Stimulated activated CD4-positive, alpha-beta T cell treated with anti-CD3 and anti-CD28 coated beads, Interleukin-1b, Interleukin-23, amount 100 ng/mL, for 24 hours (primary cell): ENCODE measurements at places on chromosomes 13 and 19.

DNA sequence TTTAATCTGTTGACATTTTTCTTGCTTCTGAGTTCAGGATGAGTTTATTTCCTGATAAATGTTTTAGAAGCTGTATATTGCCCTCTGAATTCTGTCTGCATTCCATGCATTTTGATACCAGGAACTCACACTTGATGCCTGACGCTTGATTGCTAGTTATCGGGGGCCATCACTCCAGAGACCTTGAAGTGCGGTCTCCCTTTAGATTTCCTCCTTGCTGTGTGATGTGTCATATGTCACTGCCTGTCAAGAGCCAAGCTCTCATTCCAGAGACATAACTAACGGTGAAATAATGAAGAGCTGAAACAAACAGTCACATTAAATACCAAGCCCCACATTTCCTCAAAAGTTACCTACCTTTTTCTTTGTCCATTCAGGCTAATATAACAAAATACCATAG, 155.5 kb downstream of the TNFSF13B start:
- no peak for DNase-seq

DNA sequence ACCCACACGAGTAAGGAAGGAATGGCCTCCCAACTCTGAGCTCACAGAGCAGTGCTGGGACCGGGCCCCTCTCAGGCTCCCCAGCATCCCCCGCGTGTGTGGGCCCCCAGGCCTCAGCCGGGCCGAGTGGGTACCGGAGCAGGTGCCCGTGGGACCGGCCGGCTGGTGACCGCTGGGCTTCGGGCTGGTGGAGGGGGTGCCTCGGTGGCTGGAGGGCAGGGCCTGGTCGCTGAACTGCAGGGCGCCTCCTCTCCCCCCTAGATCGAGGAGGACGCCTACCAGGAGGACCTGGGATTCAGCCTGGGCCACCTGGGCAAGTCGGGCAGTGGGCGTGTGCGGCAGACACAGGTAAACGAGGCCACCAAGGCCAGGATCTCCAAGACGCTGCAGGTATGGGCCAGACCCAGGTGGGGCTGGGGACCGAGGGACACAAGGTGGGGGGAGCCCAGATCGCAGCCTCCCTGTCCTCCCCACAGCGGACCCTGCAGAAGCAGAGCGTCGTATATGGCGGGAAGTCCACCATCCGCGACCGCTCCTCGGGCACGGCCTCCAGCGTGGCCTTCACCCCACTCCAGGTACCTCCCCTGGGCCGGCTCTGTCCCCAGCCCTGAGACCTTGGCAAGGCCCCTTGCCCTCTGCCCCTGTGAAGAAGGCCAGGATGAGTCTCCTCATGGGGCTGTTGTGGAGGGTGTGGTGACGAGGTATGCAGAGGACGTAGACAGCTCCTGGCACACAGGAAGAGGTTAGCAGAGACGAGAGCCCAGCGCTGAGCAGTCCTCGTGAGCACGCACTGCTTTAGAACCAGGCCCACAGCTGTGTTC, 8.6 kb upstream of the CNOT3 start:
- no peak for DNase-seq

DNA sequence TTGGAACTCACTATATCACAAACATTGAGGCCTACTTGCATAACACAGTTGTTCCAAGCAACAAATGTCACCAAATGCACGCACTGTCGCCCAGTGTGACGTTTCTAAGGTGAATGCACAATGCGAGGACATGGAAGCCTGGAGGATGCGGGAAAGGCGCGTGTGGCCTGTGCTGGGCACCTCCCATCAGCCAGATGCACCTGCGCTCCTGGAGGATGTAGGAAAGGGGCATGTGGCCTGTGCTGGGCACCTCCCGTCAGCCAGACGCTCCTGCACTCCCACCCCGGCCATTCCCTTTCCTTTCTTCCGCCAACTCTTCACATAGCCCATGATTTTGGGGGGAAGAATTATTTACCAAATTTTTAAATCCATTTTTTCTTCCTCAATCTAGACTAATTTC, 202.4 kb upstream of the SOX1 start:
- DNase-seq: no peak

GRCh38 chr19:38268539-38268938, 4.2 kb downstream of the SPINT2 start:
- no peak for DNase-seq

DNA sequence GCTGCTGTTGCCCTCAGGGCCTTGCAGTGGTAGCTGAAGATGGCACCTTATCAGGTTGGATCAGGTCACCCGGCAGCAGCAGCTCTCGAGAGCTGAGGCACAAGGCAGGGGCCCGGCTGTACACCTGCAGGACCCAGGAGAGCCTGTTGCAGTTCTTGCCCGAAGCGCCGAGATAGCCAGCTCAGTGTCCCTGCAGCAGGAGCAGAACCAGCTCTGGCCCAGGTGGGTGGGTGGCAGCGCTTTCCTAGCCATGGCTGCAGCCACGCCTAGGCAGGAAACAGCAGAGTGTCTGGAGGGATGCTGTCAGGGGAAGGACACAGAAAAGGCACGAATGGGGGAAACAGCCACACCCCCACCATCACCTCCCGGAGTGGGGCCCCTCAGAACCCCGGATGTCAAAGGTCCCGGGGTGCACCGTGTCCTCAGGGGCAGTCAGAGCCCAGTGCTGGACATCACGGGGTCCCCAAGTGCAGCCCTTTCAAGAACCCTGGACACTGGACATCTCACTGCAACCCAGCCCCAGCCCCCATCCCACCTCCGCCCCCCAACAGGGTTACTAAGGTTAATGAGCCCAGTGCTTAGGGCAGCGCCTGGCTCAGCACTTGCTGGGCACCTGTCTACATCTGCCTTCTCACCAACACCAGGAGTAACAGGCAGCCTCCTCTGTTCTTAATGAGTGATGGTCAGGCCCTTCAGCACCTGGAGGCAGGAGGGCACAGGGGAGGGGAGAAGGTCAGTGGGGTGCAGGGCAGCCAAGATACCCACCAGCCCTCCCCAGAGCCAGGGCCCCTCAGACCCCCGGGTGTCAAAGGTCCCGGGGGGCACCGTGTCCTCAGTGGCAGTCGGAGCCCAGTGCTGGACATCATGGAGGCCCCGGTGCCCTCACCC, 8.7 kb downstream of the ACP4 start:
- DNase-seq: no peak

- no peak for DNase-seq
Observed at GRCh38 chr13:23692816-23693215, 122.6 kb downstream of the TNFRSF19 start.

GRCh38 chr13:60654415-60654814, 257.4 kb downstream of the TDRD3 start:
- DNase-seq: no peak

DNA sequence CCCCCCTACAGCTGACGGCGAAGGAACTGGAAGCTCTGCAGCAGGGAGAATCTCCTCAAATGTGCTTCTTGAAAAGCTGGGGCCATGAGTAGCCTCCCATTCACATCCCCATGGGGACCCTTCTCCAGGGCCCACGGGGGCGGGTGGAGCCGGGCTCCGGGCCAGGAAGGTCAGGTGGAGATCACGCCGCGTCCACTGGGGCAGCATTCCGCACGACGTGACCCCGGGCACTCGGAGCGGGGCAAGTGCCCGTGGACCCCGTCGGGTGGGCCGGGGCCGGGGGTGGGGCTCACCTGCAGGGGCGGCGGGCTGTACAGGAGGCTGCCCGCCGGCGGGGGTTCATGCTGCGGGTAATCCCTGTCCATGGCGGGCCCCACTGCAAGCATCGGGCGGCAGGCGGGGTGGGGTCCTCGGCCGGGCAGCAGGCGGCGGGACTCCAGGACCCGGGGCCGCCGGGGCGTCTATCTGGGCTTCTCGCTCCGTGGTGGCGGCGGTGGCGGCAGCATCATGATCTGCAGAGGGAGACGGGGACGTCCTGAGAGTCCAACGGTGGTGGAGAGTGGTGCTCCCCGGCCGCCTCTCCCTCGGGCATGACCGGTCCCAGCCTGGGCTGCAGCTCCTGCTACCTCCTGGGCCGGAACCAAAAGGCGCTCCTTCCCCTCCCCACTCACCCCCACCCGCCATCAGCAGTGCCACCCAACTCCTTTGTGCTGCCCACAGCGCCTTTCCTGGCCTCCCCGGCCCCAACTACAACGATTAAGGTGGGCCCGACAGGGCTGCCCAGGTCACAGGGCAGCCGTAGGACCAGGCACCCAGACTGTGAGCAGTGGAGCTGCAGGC, 20.0 kb downstream of the SBNO2 start:
- DNase-seq: no peak

- no peak for DNase-seq
Observed at GRCh38 chr19:7787602-7788177, 24.6 kb downstream of the CLEC4M start.

DNA sequence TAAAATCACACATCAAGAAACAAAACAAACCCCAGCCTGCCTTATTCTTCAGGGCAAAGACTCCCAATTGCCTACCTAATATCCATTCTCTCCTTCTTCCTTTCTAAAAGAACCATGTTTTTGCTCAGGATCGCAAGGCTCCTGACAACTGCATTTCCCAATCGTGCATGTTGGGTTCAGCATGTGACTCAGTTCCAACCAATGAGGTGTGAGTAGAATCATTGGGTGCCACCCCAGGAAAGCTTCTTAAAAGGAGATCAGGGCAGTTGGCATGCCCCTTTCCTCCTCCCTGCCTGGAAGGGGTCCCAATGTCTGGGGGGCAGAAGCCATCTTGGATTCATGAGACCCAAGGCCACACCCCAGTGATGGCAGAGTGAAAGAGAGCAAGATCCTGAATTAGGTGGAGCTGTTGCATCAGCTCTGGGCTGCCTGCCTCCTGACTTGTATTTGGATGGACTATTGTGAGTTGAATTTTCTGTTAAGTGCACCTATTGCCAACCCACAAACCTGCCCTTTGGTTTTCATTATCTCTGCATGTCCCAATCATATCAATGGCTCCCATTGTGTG, 26.0 kb upstream of the UBAC2 start:
- DNase-seq: no peak

- no peak for DNase-seq
Observed at GRCh38 chr13:28753208-28753892, 34.6 kb upstream of the SLC46A3 start.

GRCh38 chr19:7788178-7788932, 25.3 kb downstream of the CLEC4M start:
- no peak for DNase-seq

GRCh38 chr13:70098669-70099068, 9.0 kb upstream of the ATXN8OS start:
- no peak for DNase-seq

DNA sequence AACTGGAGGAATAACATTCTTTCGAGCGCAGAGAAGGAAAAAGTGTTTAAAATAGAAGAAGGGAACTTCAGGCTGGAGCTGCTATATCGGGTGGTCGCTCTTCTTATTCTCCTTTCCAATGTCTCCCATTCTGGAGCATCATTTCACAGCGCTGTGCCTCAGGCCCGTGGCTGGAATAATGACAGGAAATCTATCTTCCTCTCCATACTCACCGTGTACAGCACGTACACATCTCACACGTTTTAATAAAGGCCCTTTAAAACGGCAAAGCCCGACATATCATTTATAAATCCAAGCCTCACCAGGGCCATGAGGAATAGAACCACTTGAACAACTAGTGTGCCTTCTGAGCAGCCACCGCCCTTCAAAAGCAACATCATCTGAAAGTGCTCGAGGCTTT, 264.4 kb downstream of the TEX29 start:
- DNase-seq: no peak

DNA sequence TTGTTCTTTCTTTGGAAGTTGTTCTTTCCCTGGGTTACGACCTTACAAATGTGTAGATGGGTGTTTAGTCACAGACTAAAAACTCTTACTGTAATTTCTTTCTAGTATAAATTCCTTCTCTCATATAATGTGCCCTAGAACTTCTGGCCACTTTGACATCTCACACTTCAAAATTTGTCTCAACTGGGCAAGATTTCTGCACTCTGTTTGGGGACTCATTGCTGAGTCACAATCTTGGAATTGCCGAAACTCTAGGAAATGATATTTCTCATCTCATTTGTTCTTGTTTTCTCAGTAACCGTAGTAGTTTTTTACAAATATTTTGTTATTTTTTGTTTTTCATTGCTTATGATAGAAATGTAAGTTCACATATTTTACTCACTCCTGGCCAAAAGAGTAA, 2523.2 kb upstream of the PCDH20 start:
- DNase-seq: no peak

GRCh38 chr19:47104680-47105079, 8.9 kb downstream of the ZC3H4 start:
- no peak for DNase-seq

DNA sequence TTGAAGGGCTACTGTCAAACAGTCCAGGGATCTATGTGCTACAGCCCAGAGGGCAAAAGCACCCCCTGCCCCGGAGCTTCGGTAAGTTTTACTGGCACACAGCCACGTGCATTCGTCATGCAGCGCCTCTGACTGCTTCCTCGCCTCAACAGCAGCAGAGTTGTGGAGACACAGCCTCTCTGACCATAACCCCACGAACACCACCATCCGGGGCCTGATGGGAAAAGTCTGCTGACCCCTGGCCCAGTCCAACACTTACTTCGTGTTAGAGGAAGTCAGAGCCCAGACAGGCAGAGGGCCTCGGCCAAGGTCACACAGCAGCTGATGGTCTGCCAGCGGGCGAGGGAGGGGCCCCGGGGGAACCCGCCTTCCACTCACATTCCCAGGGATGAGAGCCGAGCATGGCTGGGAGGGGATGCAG, 5.1 kb downstream of the CBARP start:
- DNase-seq: no peak

DNA sequence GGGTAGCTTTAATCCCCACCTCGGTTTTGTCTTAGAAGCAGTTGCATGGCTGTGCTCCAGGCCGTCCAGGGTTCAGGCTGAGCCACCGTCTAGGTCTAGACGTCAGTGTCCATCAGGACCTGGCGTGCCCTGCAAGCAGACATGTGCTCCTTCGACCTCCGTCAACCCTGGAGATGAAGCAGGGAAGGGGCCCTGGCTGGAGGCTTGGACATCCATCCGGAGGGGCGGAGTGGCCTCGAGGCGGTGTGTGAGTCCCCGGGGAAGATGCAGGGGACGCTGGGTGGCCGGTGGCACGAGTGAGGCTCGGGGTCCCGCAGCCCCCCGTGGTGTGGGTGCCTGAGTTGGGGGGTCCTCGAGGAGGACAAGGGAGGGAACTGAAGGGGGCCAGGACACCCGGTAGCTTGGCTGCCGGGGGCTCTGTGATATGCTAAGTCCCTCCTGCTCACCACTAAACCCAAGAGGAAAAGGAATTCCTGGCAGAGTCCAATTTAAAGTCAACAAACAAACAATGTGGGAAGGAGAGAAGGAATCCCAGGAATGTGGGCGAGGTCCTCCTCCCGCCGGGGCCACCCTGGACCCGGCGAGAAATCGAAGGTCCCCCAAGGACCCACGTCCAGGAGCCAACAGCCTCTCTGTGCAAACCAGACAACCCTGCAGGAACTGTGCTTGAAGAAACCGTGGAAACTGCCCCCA, 14.9 kb upstream of the PTBP1 start:
- DNase-seq: no peak

GRCh38 chr19:3054972-3055740, 7.1 kb downstream of the TLE5 start:
- no peak for DNase-seq

GRCh38 chr19:8025316-8025715, 19.9 kb upstream of the ELAVL1 start:
- no peak for DNase-seq

DNA sequence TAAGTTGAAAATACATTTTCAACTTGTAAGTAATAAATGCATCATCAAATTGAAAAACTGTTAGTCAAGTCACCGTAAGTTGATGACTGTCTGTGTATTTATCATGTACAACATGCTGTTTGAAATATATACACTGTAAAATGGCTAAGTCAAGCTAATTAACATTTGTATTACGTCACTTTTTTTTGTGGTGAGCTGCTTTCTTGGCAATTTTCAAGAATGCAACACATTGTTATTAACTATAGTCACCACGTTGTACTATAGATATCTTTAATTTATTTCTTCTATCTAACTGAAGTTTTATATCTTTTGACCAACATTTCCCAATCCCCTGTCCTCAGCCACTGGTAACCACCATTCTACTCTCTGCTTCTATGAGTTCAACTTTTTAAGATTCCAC, 57.0 kb downstream of the RBM26 start:
- no peak for DNase-seq
